CD8-positive, alpha-beta T cell (primary cell): ENCODE measurements at places on chromosomes 13 and 19.

DNA sequence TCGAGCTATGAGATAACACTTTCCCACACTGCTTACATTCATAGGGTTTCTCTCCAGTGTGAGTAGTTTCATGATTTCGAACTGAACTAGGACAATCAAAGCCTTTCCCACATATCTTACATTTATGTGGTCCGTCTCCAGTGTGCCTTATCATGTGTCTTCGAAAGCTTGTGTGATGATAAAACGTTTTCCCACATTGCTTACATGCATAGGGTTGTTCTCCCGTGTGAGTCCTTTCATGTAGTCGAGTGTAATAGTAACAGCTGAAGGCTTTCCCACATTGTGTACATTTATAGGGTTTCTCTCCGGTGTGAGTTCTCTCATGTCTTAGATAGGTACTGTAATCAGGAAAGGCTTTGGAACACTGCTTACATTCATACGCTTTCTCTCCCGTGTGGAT, 16.3 kb downstream of the ZNF823 start:
- DNase-seq: no peak

DNA sequence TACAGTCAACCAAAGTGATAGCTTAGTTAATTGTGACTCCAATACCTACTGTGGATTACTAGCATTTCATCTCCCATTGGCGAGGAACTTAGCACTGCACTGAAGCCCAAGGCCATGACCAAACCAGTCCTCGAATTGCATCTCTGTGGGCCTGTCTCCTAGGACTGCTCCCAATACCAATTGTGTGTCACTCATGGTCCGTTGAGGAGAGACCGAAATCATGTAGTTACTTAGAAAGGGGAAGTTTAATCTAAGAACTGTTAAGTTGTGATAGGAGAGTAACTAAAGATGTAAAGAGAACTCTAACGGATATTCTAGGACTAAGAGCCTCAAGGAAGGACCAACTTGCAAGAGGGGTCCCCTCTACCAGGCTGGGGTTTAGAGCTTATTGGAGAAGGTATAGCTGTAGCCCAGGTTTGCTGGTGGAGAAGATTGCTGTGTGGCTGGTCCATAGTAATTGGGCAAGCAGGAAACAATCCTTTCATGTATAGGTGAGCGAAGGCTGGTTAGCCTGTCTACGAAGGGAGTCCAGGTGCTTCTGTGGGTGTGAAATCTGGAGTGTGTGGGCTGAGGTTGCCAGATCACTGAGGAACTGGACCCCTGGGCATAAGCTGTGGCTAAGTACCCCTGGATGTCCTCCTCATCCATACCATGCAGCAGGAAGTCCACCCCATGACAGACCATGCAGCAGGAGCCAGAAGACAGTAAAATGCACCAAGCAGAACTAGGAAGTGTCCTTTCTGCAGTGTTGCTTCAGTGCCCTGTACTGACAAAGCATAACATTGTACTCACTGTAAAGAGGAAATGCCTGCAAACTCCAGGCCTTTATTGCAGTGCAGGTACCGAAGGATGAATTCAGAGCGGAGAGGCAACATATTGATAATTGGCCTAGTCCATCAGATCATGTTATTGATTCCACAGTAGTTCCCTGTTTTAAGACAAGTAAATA, 30.8 kb downstream of the DNAJC3 start:
- no peak for DNase-seq

- peak; percentile 78 for DNase-seq
Measured at GRCh38 chr19:14089662-14090508, 666 bp downstream of the SAMD1 start.

DNA sequence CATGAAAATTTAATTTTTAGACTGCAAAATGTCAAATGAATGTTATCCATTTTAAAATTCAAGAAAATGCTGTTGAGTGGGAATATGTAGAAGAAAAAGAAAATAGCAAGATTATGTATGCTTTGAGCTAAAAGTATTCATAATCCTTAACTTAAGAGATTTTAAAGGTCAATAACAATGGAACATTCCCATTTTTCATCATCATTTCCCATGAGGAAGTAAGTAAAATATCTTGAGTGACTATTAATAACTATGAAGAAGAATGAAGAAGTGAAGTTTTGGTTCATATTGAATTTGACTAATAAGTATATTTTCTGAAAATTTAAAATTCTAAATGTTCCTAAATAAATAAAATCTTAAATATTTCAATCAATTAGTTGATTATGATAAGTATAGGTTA, 273.4 kb downstream of the DACH1 start:
- no peak for DNase-seq

DNA sequence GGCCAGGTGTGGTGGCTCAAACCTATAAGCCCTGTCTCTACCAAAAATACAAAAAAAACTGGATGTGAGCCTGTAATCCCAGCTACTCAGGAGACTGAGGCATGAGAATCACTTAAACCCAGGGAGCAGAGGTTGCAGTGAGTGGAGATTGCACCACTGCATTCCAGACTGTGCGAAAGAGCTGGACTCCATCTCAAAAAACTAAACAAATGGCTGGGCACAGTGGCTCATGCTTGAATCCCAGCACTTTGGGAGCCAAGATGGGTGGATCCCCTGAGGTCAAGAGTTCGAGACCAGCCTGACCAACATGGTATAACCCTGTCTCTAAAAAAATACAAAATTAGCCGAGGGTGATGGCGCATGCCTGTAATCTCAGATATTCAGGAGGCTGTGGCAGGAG, 34.9 kb upstream of the ZNF83 start:
- no peak for DNase-seq

- DNase-seq: no peak
Measured at GRCh38 chr13:26558074-26558805, 757 bp downstream of the WASF3 start.

GRCh38 chr13:20161275-20161950, 561 bp upstream of the GJA3 start:
- DNase-seq: peak; percentile 59

DNA sequence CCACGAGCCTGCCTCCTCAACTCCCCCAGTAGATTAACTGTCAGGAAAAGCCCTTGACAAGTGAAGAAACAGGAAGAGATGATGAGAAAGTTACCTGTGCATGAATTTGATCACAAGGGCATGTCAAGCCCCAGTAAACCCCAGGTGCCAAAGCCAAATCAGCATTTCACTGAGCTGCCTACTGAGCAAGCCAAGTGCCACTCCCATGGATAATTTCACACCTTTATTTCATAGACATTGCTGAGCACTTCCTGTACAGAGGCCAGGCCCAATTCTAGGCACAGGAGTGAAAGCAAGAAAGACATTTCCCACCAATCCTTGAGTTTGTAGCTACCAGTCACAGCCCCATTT, 2.4 kb downstream of the GADD45GIP1 start:
- no peak for DNase-seq

DNA sequence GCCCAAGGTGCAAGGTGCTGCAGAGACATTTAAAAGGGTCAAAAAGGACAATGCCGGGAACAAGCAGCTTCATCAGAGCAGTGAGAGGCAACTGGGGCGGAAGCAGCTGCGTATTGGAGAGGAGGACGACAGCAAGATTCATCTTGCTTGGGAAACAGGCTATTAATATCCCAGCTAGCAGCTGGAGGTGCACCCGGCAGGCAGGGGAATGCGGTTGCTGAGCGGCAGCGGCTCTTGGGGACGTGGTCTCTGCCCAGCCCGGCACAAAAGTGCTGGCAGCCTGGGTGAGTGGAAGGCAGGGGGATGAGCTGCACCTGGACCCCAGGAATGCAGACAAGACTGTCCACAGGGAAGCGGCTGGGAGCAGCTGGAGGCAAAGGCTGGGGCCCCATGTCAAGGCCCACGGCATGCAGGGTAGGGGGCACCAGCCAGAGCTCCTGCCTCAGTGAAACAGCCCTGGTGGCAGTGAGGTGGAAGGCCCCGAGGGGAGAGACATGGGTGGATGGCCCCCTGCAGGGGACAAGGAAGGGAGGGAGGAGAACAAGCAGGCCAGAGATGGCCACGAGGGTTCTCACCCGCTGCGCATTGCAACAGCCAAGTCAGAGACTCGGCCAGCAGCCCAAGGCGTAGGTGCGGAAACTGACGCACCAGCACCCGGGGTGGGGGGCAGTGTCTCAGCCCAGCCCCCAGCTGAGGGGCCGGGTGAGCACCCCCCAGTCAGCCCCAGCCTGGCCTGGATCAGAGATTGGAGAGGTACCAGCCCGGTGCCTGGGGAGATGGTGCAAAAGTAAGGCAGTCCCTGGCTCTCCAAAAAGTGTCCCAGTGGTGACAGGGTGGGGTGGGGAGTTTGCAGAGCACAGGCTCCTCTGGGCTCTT, 34.4 kb downstream of the PEPD start:
- no peak for DNase-seq

- DNase-seq: no peak
Measured at GRCh38 chr13:25819856-25820530, 231.8 kb downstream of the SHISA2 start.

GRCh38 chr13:77868717-77869116, 49.9 kb downstream of the EDNRB start:
- no peak for DNase-seq

- DNase-seq: no peak
Measured at GRCh38 chr13:44420376-44421220, 47.0 kb downstream of the SERP2 start.

GRCh38 chr19:41957838-41958366, 1.2 kb downstream of the RABAC1 start:
- peak; percentile 73 for DNase-seq

GRCh38 chr19:5078666-5079065, 109.8 kb downstream of the KDM4B start:
- DNase-seq: no peak

GRCh38 chr19:56751078-56751489, 79.5 kb upstream of the ZNF835 start:
- no peak for DNase-seq

- no peak for DNase-seq
Measured at GRCh38 chr13:94248454-94249228, 230.8 kb downstream of the DCT start.

GRCh38 chr13:99312493-99312883, 5.3 kb upstream of the GPR183 start:
- no peak for DNase-seq

DNA sequence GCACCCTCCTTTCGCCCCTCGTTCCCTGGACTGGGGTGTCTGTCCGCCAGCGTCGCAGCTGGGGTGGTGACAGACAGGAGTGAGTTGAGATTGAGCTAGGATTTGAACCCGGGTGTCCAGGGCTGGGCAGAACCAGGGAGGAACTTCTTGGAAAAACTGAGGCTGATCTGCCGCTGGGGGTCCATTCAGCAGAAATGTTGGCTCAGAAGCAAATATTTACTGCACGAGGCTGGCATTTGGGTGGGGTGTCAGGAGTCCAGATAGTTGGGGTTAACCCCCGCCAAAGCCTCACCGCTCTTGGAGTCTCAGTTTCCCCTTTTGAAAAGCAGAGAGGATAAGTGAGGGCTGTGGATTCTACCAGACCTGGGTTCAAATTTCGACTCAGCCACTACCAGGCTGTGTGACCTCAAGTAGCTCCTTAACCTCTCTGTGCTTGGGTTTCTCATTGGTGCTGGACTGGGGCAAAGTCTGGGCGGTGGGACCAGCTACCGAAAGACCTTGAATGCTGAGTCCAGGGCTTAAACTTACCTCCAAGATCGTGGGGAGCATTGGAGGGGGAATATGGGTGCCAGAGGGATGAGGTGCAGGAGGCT, 20.9 kb downstream of the MAST3 start:
- DNase-seq: no peak

DNA sequence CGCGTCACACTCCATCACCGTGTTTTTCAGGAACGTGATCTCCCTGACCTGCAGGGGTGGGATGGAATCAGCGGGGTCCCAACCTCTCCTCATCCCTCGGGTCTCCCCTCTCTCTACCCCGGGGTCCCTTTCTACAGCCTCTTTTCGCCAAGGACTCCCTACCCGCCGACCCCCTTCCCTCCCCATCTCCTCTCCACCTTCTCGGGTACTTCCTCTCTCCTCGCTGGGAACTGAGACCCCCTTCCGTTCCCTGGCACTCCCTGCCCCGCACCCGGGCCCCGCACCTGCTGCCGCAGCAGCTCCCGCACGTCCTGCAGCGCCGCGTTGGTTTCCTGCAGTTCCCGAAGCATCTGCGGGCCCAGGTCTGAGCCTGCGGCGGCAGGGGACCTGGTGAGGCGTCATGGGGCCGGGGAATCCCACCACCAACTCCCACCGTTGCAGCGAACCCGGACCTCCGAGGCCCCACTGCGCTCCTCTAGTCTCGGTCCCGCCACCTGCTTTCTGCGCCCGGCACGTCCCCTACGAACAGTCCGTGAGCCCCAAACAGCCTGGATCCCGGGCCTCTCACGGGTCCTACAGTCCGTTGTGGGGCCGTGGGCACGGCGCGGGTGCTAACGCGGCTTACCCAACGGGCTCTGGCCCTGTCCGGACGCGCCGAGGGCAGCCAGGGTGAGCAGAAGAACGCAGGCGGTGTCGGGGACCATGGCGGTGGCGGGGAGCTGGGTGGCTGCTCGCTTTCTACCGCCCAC, at the start of gene COMP:
TSS of gene COMP (minus strand) at position 740 of the 749 bp plus-strand sequence. CDS start at position 704, 36 bp downstream.
- no peak for DNase-seq

GRCh38 chr13:112252804-112253590, 123.2 kb upstream of the SPACA7 start:
- no peak for DNase-seq

DNA sequence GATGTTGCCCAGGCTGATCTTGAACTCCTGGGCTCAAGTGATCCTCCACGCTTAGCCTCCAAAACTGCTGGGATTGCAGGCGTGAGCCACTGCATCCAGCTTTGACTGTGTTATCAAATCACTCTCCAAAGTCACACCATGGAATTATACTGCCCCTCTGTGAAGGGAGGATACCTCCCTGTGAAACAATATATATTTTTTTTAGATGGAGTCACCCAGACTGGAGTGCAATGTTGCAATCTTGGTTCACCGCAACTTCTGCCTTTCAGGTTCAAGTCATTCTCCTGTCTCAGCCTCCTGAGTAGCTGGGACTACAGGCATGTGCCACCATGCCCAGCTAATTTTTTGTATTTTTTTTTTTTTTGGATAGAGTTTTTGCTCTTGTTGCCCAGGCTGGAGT, 7.7 kb downstream of the TYK2 start:
- no peak for DNase-seq

- no peak for DNase-seq
Measured at GRCh38 chr19:45101806-45102205, 8.8 kb downstream of the PPP1R37 start.

DNA sequence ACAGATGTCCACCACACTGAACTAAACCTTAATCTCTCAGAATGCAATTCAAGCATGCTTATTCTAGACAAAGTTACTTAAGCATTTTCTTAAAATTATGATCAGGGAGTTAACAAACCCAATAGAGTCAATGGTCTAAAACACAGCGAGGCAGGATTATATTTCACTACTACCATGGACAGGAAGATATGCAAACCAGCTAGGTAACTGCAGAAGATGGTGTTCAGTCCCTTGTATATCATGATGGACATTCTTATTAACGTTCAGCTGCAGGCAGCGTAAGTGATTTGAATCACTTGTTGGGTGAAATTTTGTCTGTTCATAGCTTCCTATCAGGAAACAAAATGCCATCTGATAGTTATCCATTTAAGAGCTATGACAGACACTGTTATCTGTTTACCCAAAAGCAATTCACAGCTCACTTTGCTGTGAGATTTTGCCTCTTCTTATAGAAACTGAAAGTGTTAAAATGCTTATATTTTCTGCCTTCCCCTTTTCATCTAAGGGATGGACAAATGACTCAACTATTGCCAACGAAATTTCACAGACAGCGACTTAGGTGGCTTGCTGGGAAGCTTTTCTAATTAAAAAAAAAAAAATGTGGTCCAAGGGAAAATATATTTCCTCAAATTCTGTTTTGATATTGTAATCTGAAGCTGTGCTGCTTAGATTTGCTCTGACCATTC, 591.9 kb downstream of the DACH1 start:
- no peak for DNase-seq
